ENCODE measurements at places on chromosomes 2 and 18. TPM values are rescaled to one million over a fixed set of nuclear protein-coding genes. Genes with fewer than 3 reads are reported as not detected.

Gene IL36G
- not detected for total RNA-seq

Gene ZNF892
- total RNA-seq: 4.7 TPM

Gene CNGA3
- not detected for total RNA-seq

Gene SLC19A3
- total RNA-seq: not detected

Gene GCKR
- not detected for total RNA-seq

Gene CPSF3
- 83.9 TPM for total RNA-seq

Gene CCL20
- 3.5 TPM for total RNA-seq

- DNase-seq: no peak
- no peak overlapping the region for H3K4me3 ChIP-seq
- no peaks in the 10 kb centered on the region for H3K27me3 ChIP-seq
- H3K27ac ChIP-seq: no peak overlapping the region
These were observed 13.6 kb downstream of the TLK1 start for GRCh38 chr2:171147081-171147480.

GRCh38 chr2:8116661-8117060, 565.2 kb upstream of the ID2 start:
- no peaks in the 10 kb centered on the region for H3K27me3 ChIP-seq
- no peaks in the 10 kb centered on the region for H3K4me1 ChIP-seq
- no peak overlapping the region for H3K4me3 ChIP-seq

DNA sequence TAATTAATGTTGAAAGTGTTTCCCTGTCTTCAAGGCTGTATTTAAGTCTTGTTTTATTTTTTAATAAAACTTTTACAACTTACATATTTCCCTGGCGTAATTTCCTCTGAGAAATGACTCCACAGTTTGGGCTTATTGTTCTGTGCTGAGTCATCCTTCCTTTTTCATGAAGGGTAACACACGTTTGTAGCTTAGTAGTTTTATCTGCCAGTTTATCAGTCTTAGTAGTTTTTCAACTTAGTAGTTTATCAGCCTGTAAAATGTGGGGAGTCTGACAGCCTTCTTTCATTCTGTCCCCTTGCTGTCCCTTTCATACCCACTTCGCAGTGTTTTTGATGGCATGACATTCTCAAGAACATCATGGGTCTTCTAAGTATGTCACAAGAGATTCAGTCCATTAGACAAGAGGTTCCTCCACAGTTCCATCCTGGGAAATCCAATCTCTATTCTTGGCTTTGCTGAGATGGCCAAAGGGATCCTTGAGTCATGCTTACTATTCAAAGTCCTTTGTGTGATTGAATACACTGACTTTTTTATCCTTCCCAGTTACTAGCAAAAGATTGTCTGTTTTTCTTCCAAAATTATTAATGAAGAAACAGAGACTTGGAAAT, 60.0 kb upstream of the SGPP2 start:
- H3K4me1 ChIP-seq: no peaks in the 10 kb centered on the region
- no peak overlapping the region for H3K4me3 ChIP-seq
- H3K27me3 ChIP-seq: no peaks in the 10 kb centered on the region
- no peaks in the 10 kb centered on the region for H3K36me3 ChIP-seq
- DNase-seq: no peak
- H3K27ac ChIP-seq: no peak overlapping the region

GRCh38 chr2:233358947-233359346, 4.7 kb downstream of the DGKD start:
- no peaks in the 10 kb centered on the region for H3K27me3 ChIP-seq
- peaks cover 47% of the 10 kb centered on the region for H3K4me1 ChIP-seq
- no peak overlapping the region for H3K4me3 ChIP-seq
- H3K36me3 ChIP-seq: peaks cover 4% of the 10 kb centered on the region
- no peak overlapping the region for H3K27ac ChIP-seq

- H3K27ac ChIP-seq: no peak overlapping the region
- no peak for DNase-seq
- no peaks in the 10 kb centered on the region for H3K27me3 ChIP-seq
- H3K36me3 ChIP-seq: no peaks in the 10 kb centered on the region
- H3K4me1 ChIP-seq: no peaks in the 10 kb centered on the region
These were observed 89.6 kb downstream of the ITGB1BP1 start for GRCh38 chr2:9333591-9334171.

DNA sequence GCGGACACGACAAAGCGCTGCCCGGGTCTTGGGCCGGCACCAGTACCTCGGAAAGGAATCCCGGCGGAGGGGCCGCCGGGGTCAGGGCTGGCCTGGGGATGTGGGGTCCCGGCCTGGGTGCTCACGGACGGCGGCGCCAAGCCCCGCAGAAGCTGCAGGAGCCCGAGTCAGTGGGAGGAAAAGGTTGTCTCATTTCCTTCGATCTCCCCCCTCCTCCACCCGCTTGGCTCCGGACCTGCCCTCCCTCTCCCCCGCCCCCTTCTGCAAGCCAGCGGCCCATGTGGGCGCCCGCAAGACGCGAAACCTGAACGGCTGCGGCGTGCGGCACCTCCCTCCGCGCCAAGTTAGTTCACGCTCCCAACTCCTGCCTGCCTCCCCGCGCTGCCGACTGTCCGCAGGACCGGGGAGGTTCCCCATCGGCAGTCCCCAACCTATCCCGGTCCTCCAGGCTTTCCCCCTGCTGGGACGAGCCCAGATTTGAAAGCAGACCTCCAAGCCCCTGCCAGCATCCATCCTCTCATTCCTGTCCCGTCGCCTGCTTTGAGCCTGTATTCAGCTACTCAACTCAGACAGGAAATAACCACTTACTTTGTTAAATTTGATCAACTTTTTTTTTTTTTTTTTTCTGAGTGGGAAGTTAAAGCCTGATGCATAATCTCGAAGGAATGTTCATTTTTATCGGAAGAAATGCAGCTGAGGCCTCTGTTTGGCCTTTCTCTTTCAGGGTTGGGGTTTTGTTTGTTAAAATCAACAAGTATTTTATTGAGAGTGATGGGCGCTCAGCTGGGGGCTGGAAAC, at the start of gene EVA1A:
Gene EVA1A, minus strand, starts transcription at position 172 of the 798 bp plus-strand sequence. CDS start 42,799 bp downstream, outside the sequence.
- peak within 1 kb of the TSS; percentile 22 for H3K4me3 ChIP-seq
- no peaks in the 10 kb centered on the region for H3K27me3 ChIP-seq
- DNase-seq: no peak
- no peaks in the 10 kb centered on the region for H3K4me1 ChIP-seq

GRCh38 chr2:32832821-32833220, 113.9 kb upstream of the LTBP1 start:
- H3K4me3 ChIP-seq: no peak overlapping the region
- no peaks in the 10 kb centered on the region for H3K36me3 ChIP-seq
- H3K27ac ChIP-seq: no peak overlapping the region
- H3K4me1 ChIP-seq: no peaks in the 10 kb centered on the region

GRCh38 chr2:236714080-236714479, 144.5 kb downstream of the ACKR3 start:
- H3K27me3 ChIP-seq: no peaks in the 10 kb centered on the region
- H3K27ac ChIP-seq: no peak overlapping the region
- H3K4me1 ChIP-seq: no peaks in the 10 kb centered on the region
- DNase-seq: no peak

Data from CD8-positive, alpha-beta memory T cell (primary cell).